NCI-H1930 (cell line): ENCODE measurements at places on chromosomes 13 and 19.
A peak's percentile ranks its signal among the peaks of the same experiment; 100 is the strongest.

GRCh38 chr13:27352698-27353097, 71.7 kb upstream of the GTF3A start:
- DNase-seq, result no peak

DNA sequence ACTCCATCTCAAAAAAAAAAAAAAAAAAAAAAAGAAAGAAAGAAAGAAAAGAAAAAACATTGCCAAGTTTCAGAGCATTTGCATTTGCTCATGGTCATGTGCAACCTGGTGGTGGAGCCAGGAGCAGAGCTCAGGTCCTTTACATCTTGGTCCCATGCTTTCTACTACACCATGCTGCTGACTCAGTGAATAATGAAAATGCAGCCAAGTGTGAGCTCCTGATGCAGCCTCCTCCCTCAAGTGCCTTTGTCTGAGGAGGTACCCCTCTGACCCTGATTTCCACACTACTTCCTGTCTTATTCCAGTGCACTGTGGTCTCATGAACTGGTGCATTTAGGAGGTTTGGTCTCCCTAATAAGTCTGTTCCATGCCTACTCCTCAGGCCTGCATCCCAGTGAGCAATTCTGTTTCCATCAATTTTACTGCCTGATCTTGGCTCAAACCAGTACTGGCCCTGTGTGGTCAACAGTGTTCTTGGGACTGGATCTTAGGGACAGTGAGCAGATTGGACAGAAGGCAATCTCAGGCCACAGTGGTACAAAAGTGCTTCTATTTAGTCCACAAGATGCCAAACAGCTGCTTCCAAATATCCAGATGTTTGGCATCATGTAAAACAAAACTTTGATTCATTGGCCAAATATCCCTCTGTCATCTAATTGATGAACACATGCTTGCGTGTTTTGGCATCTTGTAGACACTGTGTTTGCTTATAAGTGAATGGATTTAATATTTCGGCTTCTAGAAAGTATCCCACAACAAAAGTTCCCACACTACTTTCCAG, 28.8 kb upstream of the LRCH1 start:
- no peak for DNase-seq

- no peak for DNase-seq
Observed at GRCh38 chr13:67049744-67050143, 180.4 kb downstream of the PCDH9 start.

DNA sequence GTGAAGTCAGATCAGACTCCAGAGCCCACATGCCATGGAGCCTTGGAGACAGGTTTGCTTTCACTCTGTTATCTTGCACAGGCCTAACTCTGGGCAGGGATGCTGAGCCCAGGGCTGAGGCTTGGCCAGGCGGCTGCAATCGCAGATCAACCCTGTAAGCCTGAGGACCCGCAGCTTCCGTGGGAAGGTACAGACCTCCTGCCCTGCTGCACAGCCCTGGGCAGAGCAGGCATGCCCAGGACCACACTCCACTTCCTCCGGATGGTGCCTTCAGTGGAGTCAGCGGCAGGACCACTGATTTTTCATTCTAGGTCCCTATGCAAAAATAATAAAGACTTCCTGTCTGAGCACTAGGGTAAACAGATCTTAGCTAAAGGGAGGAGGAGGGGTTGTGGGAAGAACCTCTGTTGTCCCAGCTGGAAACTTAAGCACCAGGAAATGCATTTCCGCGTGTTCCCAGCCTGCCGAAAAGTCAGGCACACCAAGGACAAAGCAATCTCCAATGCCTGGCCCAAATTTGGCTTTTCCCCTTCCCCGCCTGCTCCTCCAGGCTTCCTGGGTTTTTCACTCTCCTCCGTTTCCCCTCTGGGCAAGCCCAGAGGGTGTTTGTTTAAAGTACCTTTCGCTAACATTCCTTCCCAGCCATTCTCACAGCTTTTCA, 87.3 kb downstream of the KCTD15 start:
- DNase-seq, result no peak

- DNase-seq, result no peak
Observed at GRCh38 chr13:59545007-59545406, 618.7 kb downstream of the DIAPH3 start.

- DNase-seq, result no peak
Observed at GRCh38 chr19:41870401-41870873, 6.6 kb upstream of the CD79A start.

DNA sequence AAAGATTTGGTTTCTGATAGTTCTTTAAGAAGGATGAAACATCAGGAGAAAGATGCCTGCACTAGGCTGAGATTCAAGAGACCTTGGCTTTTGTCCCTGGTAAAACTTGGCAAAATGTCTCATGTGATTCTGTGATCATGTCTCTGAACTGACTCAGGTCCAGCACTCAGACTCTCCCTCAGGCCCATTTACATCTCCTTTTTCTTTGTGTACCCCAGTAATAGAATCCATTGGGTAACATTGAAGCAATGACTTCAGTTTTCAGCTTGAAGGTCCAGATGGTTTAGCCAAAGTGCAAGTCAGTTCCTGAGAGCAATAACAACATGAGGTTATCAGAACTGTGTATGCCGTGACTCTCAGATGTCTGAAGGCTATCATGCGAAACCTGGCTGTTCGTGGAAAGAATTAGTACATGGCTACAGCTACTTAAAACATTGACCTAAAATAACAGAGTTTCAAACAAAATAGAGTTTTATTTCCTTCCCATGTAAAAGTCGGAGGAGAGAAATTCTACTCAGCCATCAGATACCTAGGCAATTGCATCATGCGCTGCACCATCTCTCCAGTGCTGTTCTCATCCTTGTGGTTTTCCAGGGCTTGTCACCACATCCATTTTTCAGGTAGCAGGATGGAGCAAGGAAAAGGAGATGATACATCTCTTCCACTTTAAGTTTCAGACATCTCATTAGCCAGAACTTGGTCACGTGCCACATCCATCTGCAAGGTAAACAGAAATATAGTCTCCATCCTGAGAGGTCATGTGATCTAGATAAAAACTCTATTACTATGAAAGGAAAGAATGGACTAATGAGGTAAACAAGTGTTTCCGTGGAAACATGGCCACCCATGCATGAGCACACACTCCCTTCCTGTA, 117.3 kb downstream of the POSTN start:
- DNase-seq, result no peak

DNA sequence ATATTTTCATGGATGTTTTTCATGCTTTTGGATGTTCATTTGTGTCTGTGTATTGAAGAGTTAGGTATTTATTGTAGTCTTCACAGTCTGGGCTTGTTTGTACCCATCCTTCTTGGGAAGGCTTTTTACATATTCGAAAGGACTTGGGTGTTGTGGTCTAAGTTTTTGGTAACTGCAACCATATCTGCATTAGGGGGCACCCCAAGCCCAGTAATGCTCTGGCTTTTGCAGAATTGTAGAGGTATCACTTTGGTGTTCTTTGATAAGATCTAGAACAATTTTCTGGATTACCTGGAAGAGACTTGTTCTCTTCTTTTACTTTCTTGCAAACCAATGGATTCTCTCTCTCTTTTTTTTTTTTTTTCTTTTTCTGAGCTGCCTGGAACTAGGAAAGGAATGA, 581.3 kb downstream of the DACH1 start:
- DNase-seq, result no peak

DNA sequence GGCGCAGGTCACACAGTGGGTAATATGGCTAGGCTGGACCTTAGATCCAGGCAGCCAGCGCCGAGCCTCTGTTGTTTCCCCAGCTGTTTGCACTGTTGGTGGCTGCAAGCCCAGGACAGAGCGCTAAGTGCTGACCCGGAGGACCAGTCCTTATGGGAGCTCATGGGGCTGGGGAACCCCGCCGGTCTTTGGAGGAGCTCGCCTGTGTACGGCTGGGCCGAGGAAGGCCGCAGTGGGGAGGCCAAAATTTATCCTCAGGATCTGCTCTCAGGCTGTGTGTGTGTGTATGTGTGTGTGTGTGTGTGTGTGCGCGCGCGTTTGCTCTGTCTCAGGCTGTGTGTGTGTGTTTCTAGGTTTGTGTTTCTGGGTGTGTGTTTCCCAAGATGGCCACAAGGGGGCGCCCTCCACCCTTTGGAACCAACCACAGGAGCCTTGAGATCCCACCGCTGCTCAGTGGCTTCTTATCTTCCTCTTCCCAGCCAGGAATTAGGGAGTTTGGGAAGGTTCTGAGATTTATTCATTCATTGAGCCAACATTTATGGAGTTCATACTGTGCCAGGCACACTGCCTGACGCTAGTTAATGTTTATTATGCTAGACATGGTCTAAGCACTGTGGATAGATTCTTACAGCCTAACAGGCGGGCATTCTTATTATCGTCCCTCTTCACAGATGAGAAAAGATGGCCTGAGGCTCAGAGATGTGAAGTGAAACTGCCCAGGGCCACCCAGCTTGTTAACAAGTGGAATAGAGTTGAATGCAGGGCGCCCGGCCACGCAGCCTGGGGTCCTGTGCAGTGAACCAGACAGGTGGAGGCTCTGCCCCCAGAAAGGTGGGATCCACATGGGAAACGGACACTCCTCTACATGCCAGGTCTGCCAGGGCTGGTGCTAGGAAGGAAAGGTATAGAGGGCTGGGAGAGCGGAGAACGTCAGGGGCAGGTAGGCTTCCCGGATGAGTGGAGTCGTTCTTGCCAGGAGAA, 13.0 kb downstream of the PGLYRP1 start:
- DNase-seq, result peak; percentile 24

DNA sequence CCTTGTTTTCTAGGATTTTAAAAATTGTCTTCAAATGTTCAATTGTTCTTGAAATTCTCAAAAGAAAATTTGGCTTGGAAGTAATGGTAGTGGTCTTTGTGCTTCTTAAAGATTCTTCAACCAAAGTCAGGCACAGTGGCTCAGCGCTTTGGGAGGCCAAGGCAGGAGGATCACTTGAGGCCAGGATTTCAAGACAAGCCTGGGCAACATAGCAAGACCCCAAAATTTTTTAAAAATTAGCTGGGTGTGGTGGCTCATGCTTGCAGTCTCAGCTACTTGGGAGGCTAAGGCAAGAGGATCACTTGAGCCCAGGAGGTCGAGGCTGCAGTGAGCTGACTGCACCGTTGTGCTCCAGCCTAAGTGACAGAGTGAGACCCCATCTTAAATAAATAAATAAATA, 153.5 kb upstream of the ZNF507 start:
- DNase-seq, result no peak

- DNase-seq, result no peak
Observed at GRCh38 chr13:53136554-53137215, 108.1 kb downstream of the OLFM4 start.
